ENCODE measurements at places on chromosomes 4 and X.

DNA sequence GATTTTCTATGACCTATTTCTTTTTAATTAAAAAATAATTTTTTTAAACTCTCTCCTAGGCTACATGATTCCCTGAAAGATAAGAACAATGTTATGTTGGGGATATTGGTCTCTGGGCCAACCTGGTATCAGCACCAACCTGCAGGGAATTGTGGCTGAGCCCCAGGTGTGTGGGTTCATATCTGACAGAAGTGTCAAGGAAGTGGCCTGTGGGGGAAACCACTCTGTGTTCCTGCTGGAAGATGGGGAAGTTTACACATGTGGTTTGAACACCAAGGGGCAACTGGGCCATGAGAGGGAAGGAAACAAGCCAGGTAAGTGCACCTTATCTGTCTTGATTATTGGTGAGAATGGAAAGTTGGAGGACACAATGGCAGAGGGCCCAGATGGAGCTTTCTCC lies 13.5 kb downstream of the HERC3 start:
- no peak for DNase-seq

DNA sequence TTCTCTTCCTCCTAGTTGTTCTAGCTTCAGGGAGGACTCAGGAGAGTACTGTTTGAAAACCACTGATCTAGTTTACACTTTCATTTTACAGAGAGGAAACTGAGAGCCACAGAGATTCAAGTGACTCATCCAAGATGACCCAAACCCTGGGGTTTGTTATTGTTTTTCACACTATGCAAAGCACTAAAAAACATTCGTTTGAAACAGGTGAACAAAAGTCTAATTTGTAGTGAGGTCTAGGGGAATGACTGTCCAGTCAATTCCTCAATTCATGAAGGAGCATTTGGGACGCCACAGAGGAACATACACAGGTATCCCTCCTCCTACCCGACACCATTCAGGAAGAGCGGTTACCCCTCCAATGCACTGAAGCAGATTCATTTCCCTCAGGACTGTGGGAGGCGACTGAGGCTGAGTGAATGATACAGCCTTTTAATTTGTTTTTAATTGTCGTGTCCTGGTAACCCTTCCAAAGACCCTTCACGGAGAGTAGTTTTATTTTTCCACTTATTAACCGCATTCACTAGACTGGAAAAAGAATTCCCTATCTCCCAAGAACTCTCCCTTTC lies 30.3 kb downstream of the TLR10 start:
- DNase-seq, result no peak

DNA sequence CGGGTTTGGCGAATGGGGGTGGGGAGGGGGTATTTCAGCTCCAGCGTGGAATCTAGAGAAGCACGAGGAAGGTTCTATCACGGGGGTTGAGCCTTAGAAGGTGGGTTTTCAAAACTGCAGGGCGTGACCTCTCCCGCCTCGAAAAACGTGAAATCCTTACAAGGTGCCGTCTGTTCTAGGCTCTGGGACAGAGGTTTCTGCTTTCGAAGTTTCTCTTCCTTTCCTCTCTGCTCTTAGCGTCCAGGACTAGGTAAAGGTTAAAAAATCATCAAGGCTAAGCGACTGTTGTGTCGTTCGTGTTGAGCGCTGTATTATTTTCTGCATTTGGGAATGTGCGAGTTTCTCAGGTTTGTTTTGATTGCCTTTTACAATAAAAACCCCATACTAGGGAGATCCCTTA lies 1.1 kb downstream of the FHL1 start:
- DNase-seq, result no peak

GRCh38 chr4:80614319-80614718 lies 278.8 kb downstream of the CFAP299 start:
- DNase-seq, result no peak

DNA sequence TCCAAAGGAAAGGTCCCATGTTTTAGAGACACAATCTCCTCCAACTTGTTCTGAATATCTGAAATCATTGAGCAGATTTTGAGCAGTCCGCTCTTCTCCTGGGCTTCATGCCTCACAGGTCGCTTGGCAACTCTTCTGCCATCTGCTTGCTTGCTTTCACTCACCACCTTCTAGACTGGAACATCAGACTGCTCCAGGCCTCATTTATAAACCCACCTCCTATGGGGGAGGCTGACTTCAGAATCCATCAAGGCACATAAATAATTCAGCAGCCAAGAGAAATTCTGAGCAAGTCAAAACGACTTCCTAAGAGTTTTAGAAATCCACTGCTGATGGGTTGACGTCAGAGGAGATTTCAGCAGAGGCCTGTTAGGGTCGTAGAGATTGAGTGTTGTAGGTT lies 64.1 kb downstream of the FAM184B start:
- DNase-seq, result no peak

DNA sequence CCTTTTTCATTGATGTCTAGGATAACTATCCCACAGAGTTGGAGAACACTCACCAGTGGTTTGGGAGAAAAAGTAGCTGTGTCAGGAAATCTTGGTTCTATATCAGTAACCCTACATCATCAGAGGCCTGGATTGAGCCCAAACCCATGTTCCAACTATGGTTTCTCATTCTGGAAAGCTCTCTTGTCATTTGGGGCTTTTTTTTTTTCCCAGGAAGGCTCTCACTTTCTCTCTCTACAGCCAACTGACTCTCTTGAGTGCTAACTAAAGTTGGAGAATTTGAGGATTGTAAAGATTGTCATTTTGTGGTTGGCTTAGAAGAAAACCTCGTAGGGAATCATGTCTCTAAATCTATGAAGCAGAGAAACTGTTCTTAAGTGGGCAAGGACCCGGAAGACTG lies 228.2 kb upstream of the DIPK2B start:
- no peak for DNase-seq

DNA sequence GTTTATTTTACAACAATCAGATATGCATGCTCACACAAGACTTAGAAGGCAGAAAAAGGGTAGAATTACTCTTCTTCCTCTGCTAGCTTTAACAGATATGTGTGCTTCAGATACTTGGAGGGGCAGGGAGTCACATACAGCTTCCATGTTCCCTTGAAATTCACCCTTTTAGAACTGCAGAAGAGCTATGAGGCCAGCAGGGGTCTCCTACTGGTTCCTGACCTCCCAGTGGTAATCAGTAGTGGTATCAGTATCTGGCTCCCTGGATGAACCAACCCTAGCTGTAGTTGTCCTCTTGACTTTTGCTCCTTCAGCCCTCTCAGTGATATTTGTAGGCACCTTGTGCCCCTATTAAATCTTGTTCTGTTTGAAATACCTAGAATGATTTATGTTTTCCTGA lies 81.5 kb downstream of the RCHY1 start:
- DNase-seq, result no peak
